ENCODE measurements at places on chromosomes 1 and 21.

- no peak for DNase-seq
Observed at GRCh38 chr1:219651993-219652392, 39.1 kb upstream of the ZC3H11B start.

DNA sequence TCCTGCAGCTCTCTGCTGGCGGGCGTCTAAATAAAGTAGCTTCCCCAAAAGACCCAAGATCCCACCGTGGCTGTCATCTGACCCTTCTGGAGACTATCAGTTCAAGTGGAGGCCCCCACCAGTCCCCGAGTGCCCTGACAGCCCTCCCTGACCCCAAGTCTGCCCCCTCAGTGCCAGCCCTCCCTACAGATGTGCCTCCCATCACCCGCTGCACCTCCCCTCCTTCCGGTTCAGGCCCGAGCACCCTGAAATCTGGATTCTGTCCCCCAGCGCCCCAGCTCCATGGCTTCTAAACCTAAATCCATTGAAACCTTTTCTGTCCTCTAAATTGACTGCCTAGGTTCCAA, 595 bp downstream of the IL10RB start:
- no peak for DNase-seq

- peak; percentile 27 for DNase-seq
Observed at GRCh38 chr1:27563591-27564471, 40.1 kb downstream of the AHDC1 start.

- no peak for DNase-seq
Observed at GRCh38 chr1:211535346-211535745, 43.4 kb upstream of the RD3 start.

DNA sequence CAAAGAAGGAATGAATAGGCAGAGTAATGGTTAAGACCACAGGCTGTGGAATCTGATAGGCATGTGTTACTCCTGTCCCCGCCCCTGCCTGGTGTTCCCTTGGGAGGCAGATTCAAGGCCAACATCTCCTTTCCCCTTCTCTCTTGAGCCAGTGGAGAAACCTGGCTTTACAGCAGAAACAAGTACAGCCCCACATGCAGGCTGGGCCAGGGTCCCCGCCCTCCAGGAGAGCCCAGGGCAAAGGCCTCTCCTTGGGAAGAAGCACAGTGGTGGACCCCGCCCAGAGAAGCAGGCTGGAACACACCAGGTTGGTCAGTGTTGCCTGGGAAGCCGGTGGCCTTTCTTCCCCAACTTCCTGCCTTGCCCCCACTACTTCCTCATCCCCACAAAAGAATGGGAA, 6.8 kb downstream of the C1orf167 start:
- DNase-seq: no peak

DNA sequence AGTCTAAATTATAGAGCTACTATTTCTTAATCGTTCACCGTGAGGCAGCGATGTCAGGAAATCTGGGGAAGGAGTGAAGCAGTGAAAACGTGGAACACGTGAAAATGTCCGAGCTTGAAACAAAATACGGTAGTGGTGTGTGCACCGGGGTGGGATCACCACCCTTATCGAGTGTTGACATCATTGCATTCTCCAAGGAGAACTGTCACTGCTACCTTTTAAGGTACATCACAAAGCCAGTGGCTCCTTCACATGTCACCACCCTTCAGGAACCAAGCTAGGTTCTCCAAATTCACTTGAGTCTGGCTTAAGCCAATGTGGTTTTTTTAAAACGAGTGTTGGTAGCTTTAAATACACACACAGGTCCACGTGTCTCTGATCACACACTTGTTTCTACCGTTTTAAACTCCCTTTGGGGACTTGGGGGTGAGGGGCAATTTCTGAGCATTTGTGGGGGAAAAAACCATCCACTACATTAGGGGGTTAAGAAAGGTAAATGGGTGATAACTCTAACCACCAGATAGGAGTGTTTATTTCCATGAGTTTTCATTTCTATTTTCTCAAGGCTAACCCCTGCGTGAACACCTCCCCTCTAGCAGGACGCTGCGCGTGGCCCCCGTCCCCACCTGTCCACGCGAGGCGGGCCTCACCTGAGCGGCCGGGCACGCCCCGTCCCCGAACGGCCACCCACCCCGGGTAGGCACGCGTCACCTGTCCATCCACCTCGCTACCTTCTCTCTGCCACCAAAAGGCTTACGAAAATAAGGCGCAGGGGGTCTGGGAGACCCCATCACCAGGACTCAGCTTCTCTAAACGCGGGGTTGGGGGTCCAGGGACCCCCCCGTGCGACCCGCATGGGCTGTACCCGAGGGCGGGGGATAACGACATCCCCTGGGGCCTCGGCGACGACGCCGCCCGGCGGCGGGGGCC, 978 bp downstream of the PRDM15 start:
- DNase-seq: no peak

DNA sequence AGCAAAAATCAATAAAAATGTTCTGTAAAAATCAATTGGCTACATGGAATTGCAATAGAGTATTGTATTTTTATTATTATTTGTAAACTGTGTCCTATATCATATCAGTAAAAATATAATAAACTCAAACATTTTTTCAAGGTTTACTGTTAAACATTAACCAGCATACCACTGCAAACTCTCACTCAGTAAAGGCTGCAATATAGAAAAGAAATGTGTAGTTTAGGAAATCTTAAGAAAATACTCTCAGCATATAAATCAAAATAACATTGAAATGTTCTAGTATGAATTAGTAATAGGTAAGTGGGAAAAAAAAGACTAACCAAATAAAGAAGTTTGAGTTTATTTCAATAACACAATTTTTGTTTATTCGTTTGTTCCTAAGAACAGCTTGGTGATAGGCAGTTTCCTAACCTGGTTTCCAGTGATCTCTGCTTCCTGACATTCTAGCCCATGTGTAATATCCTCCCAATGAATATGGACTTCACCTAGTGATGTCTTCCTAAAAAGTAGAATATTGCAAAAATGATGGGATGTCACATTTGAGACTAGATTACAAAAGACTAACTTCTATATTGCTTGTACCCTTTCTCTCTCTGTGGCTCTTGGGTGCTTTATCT, 870.1 kb downstream of the BRINP3 start:
- no peak for DNase-seq

DNA sequence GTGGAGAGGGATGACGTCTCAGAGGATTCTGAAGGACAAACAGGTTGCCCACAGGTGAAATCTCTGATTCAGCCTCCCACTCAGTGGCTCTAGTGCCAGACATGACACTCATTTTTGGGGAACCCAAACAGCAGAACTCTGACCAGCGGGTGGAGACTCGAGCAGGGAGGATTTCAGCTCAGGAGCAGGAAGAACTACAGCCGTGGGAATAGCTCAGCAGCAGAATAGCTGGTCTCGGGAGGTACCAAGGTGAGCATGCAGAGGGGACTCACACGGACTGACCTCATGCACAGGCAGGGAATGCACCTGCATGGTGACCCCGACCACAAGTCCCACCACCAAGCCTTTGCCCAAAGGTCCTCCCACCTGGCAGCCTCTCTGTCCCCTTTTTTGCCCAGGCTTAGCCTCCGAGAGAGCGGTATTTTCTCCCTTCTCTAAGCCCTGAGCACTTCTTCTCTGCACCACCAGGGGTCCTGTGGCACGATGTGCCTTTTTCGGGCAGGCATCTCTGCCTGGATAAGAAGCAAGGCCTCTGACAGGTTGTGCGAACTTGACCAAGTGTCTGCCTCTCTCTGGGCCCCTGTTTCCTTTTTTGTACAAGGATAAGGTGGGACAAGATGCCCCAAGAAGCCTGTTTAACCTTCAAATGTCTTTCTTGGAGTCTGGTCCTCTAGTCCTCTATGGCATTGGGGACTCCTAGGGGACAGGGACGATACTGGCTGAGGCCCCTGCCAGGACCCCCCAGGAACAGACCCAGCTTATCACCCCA, 8.8 kb upstream of the FGR start:
- DNase-seq: no peak

DNA sequence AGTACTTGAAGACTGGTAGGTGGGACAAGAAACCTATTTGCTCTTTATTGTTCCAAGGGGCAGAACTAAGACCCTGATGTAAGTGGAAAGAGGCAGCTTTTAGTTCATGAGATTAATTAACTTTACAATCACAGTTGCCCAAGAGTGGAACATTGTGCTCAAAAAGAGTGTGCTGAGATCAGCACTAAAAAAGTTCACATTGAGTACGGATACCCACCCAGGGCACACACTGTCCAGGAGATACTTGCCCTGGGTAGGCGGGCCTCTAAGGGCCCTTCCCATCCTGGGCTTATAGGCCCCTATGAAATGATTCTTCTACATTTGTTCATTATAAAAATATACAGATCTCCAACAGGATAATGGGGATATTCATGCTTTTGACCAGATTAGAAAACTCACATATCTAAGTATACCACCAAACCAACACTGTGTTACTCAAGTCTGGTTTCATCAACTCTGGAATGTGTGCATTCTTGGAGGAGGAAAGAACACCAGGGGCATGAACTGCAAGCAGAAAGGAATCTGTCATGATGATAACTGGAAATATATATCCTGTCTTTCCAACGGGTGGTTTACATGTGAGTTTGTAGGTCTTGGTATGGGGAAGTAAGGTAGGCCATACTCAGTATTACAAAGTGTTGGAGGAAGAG, 626.2 kb downstream of the SMYD3 start:
- no peak for DNase-seq

DNA sequence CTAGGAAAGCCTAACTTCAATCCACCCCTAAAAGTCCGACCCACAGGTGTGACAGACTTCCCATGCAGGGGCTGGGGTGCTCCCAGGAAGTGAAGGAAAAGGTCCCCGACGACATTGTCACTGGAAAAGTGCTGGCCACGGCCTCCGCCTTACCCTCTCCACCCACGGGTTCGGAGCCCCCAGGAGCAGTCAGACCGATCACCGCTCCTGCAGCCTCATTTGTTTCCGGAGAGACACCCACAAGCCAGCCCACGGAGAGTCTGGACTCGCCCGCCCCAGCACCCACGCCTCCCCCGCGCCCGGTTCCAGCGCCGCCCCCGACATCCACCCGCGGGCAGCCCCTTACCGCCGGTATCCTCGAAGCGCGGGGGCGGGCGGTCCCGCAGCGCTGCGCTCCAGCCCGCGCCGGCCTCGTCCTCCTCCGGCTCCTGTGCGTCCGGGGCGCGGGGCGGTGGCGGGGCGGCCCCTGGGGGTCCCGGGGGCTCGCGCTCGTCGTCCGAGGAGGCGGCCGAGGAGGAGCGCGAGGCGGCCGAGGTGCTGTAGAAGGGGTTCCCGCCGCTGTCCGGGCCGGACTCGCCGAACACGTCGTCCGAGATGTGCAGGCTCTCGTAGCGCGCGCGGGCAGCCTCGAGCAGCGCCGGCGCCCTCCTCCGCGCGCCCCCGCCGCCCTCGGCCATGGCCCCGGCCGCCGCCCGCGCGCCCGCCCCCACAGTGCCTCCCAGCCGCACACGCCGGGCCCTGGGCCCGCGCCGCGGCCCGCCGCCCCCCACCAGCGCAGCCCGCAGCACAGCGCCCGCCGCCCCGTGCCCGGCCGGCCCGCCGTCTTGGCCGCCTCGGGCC, 660 bp downstream of the PGBD5 start:
- DNase-seq: no peak

DNA sequence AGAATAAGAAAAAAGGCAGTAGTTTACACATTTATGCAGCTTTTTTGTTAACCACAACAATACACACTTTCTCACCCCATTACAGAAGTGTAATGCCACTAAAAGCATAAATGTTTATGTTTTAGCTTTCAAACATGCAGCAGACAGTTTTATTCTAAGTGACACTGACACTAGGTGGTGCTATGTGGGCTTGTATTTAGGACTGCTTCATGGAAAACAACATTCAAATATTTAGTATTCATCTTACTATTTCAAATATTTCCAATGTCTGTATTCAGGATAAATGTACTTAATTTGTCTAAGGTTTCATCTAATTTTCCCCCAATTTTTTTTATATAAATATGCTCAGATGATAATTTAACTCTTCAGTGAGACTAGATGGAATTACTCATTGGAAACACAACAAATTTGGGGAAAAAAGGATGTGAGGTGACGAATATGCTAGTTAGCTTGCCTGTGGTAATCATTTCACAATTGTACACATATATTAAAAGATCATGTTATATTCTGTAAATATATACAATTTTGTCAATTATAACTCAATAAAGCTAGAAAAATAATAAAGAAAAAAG, 71.4 kb downstream of the USP1 start:
- no peak for DNase-seq

- peak; percentile 84 for DNase-seq
Observed at GRCh38 chr1:12658531-12659453, 14.9 kb downstream of the AADACL4 start.

GRCh38 chr1:45913731-45914501, 110.5 kb downstream of the MAST2 start:
- DNase-seq: no peak

DNA sequence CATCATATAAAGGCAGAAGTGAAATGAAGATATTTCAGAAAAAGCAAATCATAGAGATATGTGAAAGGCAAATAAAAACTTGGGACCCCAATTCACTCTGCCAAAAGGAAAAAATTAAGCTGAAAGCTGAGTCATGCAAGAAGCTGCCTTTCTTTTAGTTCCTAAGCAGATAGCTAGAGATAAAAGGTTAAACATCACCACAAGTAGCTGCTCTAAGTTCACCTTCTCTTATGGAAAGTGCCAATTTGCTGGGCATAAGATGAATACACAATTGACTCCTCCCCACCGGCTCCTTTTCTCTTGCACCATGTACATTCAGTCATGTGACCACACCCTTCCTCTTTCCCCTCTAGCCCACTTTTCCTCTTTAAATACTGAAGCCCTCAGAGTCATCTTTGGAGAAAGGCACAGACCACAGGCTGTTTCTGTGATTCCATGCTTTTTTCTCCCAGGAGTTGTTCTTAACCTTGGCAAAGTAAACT, 5.4 kb upstream of the SUMO3 start:
- DNase-seq: no peak

- DNase-seq: no peak
Observed at GRCh38 chr1:177116941-177117340, 47.6 kb downstream of the ASTN1 start.

- DNase-seq: peak; percentile 86
Observed at GRCh38 chr1:3491291-3492246, 37.1 kb downstream of the ARHGEF16 start.

DNA sequence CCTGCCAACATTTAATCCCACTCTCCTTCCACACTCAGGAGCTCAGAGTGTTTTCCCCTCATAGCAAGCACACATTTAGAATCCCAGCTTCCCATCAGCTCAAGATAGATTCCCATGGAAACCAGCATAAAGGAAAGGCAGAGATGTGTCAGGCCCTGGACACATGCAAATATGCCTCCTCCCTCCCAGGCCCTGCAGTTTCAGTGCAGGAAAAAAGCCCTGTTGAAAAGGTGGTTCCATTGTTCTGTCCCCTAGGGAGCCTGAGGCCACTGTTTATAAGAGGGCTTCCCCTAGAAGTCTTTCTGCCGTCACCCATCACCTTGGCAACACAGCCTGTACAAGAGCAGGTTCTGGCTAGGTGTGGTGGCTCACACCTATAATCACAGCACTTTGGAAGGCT, 3.6 kb downstream of the CACNA1S start:
- DNase-seq: no peak
